Skin of body (tissue), 3 donors: ENCODE measurements at places on chromosomes 16 and 17.

GRCh38 chr16:61419791-61420190 is 616.4 kb downstream of the CDH8 start:
- no peak for DNase-seq

- no peak for DNase-seq
Observed at GRCh38 chr17:12667299-12667958, 1.7 kb downstream of the MYOCD start.

GRCh38 chr16:17130733-17131132 is 340.0 kb downstream of the XYLT1 start:
- no peak for DNase-seq

GRCh38 chr17:550463-551180 is 164.0 kb downstream of the VPS53 start:
- DNase-seq = no peak

GRCh38 chr16:89599451-89599858 is 14.0 kb upstream of the DPEP1 start:
- no peak for DNase-seq

DNA sequence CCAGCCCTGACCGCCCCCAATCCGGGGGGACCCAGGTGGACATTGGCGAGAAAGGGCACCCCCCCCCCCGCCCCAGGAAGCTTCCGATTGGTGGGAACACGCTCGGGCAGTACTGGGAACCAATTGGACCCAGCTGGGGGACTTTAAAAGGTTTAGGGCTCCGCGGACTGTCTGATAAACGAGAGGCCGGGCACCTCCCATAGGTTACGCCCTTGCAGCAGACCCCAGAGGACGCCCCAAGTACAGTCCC is 245 bp downstream of the TMEM256 start:
- DNase-seq = no peak

- DNase-seq = no peak
Observed at GRCh38 chr16:75660321-75660720, 12.7 kb downstream of the TERF2IP start.

DNA sequence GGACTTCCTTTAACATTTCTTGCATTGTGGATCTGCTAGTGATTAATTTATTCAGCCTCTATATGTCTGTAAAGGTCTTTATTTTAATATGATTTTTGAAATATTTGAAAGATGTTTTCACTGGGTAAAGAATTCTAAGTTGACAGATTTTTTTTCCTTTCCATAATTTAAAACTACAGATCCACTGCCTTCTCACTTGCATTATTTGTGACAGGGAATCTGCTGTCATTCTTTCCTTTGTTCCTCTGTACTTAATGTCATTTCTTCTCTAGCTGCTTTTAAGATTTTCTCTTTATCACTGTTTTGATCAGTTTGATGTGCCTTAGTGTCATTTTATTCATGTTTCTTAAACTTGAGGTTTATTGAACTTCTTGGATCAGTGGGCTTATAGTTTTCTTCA is 159.9 kb downstream of the CYB561 start:
- no peak for DNase-seq

DNA sequence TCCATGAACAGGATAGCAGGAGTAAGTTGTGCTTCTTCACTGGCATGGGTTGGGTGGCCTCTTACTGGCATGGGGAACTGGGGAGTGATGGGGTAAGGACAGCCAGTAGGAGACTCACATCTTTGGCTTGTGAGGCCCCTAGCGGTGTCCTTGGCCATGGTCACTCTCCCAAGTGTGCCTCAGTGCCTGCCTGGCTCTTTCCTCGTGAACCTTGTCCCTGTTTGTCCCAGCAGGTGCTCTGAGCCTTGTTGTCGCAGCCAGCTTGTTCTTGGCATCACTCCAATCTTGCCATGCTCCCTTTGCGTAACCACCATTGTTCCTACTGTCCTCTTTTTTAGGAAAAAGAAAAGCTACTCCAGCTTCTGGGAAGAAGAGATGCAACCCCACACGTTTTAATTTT is 53.6 kb upstream of the SDK2 start:
- no peak for DNase-seq

DNA sequence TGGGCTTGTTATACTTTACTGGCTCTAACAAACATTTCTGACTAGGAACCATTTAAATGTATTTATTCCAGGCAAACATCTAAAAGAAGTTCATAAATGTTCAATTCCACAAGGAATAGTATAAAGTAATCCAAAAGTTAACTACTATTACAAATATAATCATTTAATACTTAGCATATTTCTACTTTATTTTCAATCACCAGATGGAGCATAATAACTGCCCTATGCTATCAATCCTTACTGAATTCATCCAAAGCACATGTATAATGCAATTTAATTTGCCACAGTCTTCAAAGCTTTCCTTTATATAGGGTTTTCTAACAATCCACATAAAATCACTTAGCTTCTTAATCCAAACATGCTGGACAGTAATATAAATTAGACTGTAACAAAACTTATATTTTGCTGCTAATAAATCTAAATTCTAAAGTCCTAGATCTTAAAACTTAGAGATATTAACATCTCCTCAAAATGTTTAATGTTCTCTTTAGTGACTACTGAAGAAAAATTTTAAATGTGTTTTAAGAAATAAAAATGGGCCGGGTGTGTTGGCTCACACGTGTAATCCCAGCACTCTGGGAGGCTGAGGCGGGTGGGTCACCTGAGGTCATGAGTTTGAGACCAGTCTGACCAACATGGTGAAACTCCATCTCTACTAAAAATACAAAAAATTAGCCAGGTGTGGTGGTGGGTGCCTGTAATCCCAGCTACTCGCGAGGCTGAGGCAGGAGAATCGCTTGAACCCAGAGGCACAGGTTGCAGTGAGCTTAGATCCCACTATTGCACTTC is 5.9 kb downstream of the MEIOB start:
- no peak for DNase-seq

DNA sequence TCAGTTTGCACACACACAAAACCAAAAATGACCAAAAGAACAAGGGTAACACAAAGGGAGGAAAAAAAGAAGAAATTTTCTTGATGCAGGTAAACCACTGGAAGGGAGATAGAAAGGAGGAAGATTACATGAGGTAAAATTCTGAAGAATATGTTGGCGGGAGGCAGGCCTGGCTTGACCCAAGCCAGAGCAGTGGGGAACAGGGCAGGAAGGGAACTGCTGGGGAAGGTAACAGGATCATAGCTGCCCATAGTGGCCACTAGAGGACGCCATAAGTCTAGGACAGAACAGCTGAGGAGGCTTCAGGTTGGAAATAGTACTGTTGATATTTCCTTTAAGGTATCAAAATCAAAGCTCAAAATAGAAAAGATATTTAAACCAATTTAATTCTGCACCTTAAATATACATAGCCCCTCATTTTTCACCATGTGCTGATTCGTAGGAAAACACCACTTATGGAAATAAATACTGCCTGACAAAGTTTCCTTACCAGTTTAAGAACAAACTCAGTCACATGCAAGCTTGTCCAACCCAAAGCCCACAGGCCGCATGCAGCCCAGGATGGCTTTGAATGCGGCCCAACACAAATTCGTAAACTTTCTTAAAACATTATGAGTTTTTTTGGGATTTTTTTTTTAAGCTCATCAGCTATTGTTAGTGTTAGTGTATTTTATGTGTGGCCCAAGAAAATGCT is 15.5 kb downstream of the VPS35 start:
- DNase-seq = no peak

GRCh38 chr17:16676676-16677268 is 13.3 kb upstream of the CCDC144A start:
- peak; percentile 60 for DNase-seq

DNA sequence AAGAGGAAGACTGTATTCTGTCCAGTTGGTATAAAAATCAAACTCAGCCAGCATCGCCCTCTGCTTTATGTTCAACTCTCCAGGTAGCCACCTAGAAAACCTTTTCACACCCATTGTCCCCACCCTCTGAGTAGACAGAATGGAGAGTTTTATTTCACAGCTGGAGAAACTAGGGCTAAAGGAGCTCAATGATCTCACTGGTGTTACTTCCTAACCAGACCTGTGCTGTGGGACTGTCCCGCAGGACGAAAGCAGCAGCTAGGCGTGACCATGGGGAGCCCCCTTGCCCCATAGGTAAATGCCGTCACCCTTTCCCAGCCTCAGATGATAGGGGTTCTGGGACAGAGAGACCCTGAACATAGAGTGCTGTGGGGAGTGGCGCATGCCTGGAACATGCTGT is 67.7 kb downstream of the CYLD start:
- no peak for DNase-seq

GRCh38 chr17:51647826-51648225 is 387.5 kb downstream of the UTP18 start:
- no peak for DNase-seq

DNA sequence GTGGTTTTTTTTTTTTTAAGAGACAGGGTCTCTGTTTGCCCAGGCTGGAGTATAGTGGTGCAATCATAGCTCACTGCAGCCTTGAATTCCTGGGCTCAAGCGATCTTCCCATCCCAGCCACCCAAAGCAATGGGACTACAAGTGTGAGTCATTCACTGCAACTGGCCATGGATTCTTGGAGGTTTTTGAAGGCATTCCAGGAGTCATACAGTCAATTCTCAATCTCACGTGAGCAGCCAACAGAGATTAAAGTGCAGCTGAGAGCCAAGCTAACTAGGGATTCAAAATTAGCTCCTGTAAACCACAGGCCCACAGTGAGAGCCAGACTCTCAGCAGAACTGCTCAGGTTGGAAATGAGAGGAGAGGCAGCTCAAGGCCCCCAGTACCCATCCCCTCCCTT is 30.2 kb downstream of the XPO6 start:
- DNase-seq = no peak

DNA sequence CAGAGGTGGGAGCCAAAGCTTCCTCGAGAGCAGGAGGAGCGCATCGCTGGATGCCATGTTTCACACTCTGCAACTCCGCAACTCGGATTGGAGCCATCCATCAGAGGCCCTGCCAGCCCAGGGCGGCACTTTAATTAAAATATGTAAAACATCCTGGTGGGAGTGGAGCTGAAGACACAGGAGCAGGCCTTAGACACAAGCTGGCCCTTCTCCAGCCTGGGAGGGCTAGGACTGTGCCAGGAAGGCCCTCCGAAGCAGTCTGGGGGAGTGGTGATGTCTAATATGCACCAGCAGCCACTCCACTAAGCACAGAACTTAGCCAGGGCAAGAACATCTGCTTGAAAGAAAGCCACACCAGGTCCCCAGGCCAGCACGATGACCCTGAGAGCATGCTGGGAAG is 5.8 kb upstream of the CCDC182 start:
- no peak for DNase-seq

DNA sequence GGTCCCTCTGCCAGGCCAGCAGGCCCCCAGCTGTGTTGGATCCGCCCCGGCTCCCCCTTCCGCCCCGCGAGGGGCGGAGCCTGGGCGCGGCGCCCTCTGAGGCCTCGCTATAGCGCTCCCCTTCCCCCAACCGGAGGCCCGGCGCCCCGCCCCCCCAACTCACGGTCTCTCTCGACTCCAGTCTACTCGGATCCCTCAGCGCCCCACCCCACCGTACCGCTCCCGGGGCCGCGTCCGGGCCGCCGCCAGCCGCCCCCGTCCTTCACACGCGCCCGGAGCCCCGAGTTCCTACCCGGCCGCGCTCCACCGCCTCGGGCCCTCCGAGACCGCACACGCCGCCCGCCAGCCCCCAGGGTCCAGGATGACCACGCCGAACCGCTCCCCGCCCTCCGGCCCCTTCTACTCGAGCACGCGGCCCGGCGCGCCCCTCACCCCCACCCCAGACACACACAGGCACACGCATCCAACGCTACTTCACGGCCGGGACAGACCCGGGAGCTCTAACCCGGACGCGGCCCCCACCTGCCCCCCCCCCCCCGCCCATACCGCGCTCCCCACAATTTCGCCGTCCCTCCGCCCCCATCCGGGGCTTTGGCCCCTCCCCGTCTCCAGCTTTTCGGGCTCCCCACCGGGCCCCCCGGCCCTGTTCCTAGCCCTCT is 1.4 kb downstream of the PHF23 start:
- DNase-seq = peak; percentile 31

GRCh38 chr16:27085182-27085581 is 18.5 kb downstream of the C16orf82 start:
- DNase-seq = no peak

GRCh38 chr17:67679225-67679624 is 38.5 kb upstream of the NOL11 start:
- no peak for DNase-seq

GRCh38 chr16:7086822-7087616 is 245.6 kb upstream of the RBFOX1 start:
- no peak for DNase-seq

GRCh38 chr16:55115506-55115905 is 184.8 kb downstream of the IRX5 start:
- DNase-seq = no peak

DNA sequence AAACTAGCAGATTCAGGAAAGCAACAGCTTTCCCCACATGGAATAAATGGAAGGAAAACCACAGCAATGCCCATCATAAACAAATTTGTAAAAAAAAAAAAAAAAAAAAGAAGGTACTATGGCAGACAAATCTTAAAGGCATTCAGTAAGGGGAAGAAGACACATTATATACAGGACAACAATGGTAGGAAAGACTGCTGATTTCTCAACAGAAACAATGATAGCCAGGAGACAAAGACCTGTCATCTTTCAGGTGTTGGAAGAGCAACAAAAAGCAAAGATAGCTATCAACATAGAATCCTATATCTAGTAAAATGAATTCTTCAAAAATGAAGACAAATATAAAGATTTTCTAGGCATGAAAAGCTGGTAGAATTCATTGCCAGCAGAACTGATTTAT is 65.9 kb downstream of the KCNJ2 start:
- no peak for DNase-seq

GRCh38 chr16:52597073-52597771 is 50.3 kb upstream of the TOX3 start:
- DNase-seq = no peak

- peak; percentile 22 for DNase-seq
Observed at GRCh38 chr16:88857728-88858339, 907 bp downstream of the TRAPPC2L start.

DNA sequence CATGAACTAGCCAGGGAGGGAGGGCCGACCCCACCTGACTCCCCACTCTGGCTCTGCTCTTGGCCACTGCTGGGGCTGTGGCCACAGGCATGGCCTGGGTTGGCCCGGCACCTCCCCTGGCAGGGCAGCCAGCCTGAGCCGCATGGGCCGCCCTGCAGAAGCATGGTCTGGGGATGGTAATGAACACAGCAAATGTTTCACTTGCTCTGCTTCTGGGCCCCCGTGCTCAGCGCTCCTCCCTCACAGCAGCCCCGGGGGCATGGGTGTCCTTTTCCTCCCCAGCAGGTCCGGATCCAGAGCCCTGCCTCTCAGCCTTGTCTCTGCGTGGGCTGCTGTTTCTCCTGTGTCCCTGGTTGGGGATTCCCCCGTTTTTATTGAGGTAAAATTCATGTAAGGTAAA is 30.9 kb upstream of the KCNJ12 start:
- no peak for DNase-seq

- no peak for DNase-seq
Observed at GRCh38 chr17:36768394-36768793, 167.0 kb downstream of the MRM1 start.

GRCh38 chr16:14284371-14284770 is 213.3 kb downstream of the MRTFB start:
- DNase-seq = no peak
